ENCODE measurements at places on chromosomes 4 and X. TPM values are rescaled to one million over a fixed set of nuclear protein-coding genes. Genes with fewer than 3 reads are reported as not detected.

The PRMT9 gene
- 3.2 TPM for total RNA-seq

The SMIM31 gene
- 0.09 TPM for total RNA-seq

The EPHA5 gene
- total RNA-seq: 0.44 TPM

The TMEM144 gene
- 4.7 TPM for total RNA-seq

The DDX60 gene
- total RNA-seq: 2.0 TPM

The PCDH10 gene
- total RNA-seq: 0.13 TPM

The TREX2 gene
- 1.7 TPM for total RNA-seq

The TAB3 gene
- 10.3 TPM for total RNA-seq

The REELD1 gene
- total RNA-seq: not detected

The SHROOM3 gene
- 7.9 TPM for total RNA-seq

The MGAT4D gene
- total RNA-seq: not detected

The GRID2 gene
- not detected for total RNA-seq

The PRKG2 gene
- total RNA-seq: 0.78 TPM

The SPON2 gene
- 0.20 TPM for total RNA-seq

The FGFBP1 gene
- 4.3 TPM for total RNA-seq

The SCML1 gene
- total RNA-seq: 6.2 TPM

The PRSS12 gene
- total RNA-seq: 0.24 TPM

The EPGN gene
- 0.07 TPM for total RNA-seq

The MMRN1 gene
- not detected for total RNA-seq

The LIMCH1 gene
- 37.9 TPM for total RNA-seq

The AWAT2 gene
- not detected for total RNA-seq

The COL4A6 gene
- 17.1 TPM for total RNA-seq

The ABCG2 gene
- 18.3 TPM for total RNA-seq

The BEX5 gene
- not detected for total RNA-seq

The PNMA6F gene
- total RNA-seq: not detected

The PNMA6A gene
- 5.5 TPM for total RNA-seq

The FSTL5 gene
- total RNA-seq: 0.05 TPM

The NSUN7 gene
- total RNA-seq: 0.36 TPM

The SUPT20HL1 gene
- not detected for total RNA-seq

The SH2D1A gene
- not detected for total RNA-seq

The SSX4 gene
- total RNA-seq: not detected

The CAPN6 gene
- total RNA-seq: not detected

The CSAG2 gene
- total RNA-seq: not detected

The FGA gene
- 10.1 TPM for total RNA-seq

The KLHL4 gene
- 3.1 TPM for total RNA-seq

The BST1 gene
- total RNA-seq: 18.4 TPM

The ARMCX2 gene
- total RNA-seq: 0.08 TPM

The MAOA gene
- 0.80 TPM for total RNA-seq
